ENCODE measurements at places on chromosomes 6 and 20.
A peak's percentile ranks its signal among the peaks of the same experiment; 100 is the strongest.

DNA sequence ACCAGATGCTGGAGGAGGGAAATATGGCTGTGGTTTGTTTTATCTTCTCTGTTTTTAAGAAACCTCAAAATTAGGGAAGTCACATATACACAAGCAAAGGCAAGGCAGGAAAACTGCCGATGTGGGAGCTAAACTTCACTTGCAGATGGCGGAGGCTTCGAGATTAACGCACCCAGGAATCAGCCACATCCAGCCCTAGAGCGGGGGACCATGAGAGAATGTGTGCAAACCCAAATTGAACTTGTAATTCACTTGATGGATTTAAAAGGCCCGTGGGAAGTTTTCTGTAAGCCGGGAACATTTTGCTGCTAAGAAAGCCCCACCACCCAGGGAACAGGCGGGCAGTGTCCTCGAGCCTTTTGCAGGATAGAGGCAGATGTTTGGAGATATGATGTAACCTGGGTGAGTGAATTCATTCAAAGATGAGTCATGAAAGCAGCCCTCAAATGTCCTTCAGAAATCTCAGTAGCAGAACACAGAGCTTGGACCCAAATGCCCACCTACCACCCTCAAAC lies 39.9 kb downstream of the PREX1 start:
- peak; percentile 73 for DNase-seq

GRCh38 chr6:149925974-149926777 lies 3.3 kb upstream of the RAET1G start:
- peak; percentile 67 for DNase-seq

- DNase-seq = no peak
Measured at GRCh38 chr20:16283978-16284377, 289.3 kb downstream of the KIF16B start.

DNA sequence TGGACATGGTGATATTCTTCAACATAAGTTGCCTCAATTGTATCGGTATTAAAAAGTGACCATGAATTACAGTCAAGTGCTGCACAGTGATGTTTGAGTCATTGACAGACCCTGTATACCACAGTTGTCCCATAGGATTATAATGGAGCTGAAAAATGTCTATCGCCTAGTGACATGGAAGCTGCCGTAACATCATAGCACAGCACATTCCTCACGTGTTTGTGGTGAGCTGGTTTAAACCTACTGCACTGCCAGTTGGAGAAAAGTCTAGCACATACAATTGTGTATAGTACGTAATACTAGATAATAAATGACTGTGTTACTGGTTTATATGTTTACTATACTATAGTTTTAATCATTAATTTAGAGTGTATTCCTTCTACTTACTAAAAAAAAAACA lies 150.2 kb downstream of the CDH26 start:
- no peak for DNase-seq

GRCh38 chr6:10521104-10521808 lies at the start of gene GCNT2:
Gene GCNT2, plus strand, starts transcription at chr6:10521351. Its CDS starts 7,561 bp downstream, at chr6:10528912.
- DNase-seq = no peak

- no peak for DNase-seq
Measured at GRCh38 chr20:17681726-17682102, 328 bp downstream of the RRBP1 start.

DNA sequence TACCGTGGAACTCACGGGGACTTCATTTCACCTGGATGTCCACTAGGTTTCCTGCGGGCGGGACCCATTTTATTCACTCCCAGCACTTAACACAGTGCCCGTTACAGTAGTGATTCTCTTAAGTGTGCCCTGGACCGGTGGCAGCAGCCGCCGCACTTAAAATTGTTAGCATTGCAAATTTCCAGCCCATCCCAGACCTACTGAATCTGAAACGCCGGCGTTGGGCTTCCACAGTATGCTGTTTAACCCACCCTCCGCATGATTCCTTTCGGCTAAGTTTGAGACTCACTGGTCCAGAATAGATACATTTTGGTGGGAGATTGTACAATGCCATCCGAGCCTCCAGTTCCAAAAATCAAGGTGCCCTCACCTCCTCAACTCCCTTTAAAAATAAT lies 967 bp downstream of the SMPDL3A start:
- DNase-seq = no peak

GRCh38 chr20:20498076-20498861 lies 130.4 kb downstream of the INSM1 start:
- no peak for DNase-seq

DNA sequence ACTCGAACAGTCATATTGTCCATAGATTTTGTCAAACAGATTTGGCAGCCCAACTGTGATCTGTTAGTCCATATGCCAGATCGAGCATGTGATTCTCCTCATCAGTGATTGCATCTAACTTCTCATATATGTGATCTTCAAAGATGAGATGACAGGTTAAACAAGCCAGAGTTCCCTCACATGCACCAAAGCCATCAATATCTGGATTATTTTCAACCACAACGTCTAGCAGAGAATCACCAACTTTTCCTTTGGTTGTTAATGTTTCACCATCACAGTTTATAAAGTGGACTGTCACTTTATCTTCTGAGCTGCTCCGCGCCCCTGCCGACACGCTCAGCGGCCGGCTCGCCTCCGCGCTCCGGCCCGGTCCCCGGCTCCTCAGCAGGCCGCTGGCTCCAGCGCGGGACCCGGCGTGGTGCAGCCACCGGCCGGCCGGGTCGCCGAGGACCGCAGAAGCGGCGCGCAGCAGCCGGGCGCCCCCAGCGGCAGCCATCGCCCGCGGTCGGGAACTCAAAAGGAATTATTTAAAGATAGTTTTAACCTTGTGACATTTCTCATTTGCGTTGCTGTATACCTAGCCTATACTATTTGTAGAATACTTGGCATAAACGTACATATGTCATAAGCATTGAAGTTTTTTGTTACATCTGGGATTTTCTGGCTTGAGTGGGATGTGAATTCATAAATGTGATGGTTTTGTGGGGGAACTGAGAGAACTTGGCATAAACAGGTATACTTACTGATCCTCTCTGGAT lies 40.1 kb upstream of the DYNLRB1 start:
- peak; percentile 34 for DNase-seq

GRCh38 chr6:10386220-10386619 lies 28.7 kb downstream of the TFAP2A start:
- DNase-seq = no peak

GRCh38 chr6:49949062-49949461 lies 14.9 kb downstream of the DEFB114 start:
- DNase-seq = no peak

DNA sequence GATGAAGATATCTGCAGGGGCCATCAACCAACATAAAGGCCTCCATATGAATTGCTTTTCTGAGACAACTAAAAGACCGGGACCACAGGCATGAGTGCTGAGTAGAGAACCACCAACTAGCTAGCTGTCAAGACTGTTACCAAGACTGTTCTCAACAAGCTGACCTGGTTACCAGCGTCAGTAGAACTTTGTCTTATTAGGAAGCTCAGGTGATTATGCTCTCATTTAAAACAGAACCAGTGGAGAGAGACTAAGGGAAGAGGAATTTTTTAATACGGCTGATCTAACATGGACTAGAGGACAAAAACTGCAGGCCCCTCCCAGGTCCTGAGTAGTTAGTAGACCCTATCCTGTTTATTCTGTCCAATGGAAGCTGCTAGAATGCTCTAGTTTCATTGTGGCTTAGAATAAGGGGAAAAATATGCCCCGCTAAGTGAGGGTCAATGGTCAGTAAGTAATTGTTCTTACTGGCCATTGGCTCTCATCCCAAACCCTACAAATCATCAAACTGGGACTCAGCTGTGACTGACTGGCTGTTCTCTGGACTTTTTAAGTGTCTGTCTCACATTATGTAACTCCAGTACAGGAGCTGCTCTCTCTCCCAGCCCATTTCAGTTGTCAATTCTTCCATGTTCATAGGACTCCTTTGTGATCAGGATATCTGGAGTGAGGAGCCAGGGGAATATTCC lies 3.8 kb upstream of the DYNLRB1 start:
- no peak for DNase-seq

DNA sequence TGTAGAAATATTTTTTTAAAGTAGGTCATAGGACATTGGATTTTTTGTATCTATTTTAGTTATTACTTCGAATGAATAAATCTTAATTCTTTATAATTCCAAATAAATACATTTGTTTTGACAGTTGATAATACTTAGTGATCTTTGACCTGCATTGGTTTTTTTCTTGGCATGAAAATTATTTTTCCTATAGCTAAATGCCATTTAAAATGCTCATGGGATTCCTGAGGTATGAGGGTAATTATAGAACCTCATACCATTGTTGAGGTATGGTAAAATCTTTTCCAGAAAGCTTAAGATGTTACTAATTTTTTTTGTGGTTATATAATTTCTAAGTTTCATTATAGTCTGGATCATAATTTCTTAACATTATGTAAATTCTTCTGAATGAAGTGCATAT lies 8.3 kb downstream of the PM20D2 start:
- no peak for DNase-seq

DNA sequence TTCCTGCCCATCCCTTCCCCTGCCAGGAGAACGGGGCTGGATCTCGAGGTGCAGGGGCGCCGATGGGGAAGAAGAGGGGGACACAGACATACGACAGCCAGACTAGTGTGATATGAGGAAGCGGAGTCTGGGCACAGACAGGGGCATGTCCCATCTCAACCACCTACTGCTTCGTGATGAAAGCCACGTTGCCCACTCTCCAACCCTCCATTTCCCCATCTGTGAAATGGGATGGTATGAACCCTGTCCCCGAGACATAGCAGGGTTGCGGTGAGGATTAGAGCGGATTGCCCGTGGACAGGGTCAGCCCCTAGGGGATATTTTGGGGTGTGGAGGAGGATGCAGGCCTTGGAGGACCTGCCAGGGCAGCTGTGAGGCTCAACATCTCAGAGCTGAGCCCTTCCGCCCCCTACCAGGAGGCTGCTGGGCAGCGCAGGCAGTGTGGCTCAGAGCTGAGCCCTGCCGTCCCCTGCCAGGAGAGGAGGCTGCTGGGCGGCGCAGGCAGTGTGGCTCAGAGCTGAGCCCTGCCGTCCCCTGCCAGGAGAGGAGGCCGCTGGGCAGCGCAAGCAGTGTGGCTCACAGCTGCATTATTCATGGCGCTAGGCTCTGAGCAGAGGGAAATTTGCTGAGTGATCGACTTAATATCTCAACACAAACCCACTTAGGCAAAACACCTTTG lies 71.7 kb downstream of the GRM4 start:
- no peak for DNase-seq

GRCh38 chr6:93823489-93823888 lies 404.1 kb upstream of the EPHA7 start:
- DNase-seq = no peak

GRCh38 chr20:50356962-50357782 lies 153.0 kb upstream of the PTPN1 start:
- DNase-seq = no peak

GRCh38 chr20:3661814-3662665 lies 1.2 kb downstream of the GFRA4 start:
- no peak for DNase-seq

GRCh38 chr6:158311626-158312025 lies 639 bp upstream of the TULP4 start:
- DNase-seq = no peak

- no peak for DNase-seq
Measured at GRCh38 chr6:118101831-118102345, 194.8 kb downstream of the SLC35F1 start.

DNA sequence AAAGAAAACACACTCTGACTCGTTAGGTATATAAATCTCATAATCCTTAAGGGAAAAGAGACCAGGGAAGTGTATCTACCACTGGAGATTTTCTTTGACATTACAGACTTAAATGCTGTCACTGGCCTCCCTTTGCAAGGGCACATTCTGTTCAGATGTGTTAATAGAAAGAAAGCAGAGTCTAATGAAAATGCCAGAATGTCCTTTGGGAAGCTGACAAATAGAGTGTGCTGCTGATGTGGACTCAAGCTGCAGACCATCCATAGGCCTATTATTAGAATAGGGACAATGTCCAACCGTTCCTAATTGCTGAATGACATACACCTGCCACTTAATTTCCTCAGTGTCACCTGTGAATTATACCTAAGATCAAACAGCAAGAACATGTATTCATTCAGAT lies 41.2 kb downstream of the SLC35D3 start:
- DNase-seq = no peak

GRCh38 chr6:138520463-138520862 lies 21.2 kb upstream of the NHSL1 start:
- peak; percentile 36 for DNase-seq

GRCh38 chr20:22597303-22597702 lies 12.9 kb upstream of the FOXA2 start:
- no peak for DNase-seq

DNA sequence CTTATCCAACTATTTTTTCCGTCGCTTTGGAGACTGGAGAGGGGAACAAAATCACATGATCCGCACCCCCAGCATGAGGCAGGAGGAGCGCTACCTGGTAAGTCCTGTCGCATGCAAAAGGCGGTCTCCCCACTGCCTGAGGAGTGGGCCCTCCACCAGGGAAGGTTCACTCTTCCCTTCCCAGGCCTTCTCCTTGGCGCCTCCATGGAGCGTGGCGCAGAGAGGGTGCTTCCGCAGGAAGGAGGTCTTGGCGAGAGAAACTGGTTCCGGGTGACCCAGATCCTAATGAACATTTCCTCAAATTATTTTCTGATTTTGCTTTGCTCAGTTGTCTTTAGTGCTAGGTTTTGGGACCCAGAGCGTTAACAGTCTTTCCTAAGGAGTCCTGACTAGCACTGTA lies 217.6 kb downstream of the UST start:
- no peak for DNase-seq

Measured in AG08395 (cell line).